ENCODE measurements at places on chromosomes 4 and X.

GRCh38 chrX:151184705-151185104 is 8.3 kb downstream of the GPR50 start:
- no peak for DNase-seq

GRCh38 chr4:53196882-53197771 is 168.7 kb downstream of the SCFD2 start:
- peak; percentile 46 for DNase-seq

DNA sequence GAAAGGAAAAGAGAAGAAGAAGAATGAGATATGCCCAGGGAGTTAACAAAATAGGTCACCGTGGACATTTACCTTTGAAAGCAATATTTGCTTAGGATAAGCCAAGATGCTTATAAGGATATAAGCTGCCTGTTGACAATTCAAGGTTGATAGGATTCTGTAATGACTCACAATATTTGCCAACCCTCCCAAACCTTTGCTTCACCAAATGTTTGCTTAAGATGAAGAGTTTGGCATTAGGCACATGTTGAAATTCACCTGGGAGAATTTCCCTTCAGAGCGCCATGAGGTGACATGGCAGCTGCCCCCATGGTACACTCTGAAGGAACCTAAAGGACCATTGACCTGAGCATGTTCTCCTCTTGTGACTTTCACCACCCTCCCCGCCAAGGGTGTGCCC is 4.6 kb downstream of the PALLD start:
- no peak for DNase-seq

DNA sequence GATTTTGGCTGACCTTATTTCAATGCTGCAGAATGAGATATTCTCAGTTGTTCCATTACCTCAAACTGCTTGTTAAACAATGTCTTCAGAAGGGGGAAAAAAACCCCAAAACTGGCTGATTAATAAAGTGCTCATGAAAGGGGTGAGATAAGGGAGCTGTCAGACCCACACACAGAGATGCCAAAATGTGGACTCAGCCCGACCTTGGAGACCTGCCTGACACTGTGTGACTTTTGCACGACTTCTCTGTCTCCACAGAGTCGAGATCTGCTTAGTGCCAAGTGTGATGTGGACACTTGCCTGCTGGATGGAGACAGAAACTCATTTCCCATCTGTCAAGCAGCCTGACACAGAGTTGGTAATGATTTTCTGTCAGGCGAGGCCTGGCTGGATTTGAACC is 31.5 kb downstream of the REELD1 start:
- DNase-seq: no peak

DNA sequence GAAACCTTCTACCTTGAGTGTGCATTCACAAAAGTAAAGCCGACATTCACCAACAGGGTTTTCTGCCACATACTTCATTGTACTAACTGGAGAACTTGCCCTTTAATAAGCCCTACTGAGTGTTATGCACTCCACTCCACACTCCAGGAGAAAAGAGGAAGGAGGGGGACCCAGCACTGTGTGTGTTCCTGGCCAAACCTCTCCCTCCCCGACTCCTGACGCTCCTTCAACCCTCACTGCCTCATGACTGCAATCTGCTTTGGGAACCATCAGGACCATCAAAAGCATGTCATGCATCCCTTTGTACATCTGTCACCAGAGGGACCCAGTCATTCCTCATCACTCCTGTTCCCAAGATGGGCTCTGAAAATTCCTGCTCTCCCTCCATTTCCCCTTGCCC is 143.7 kb downstream of the RASL11B start:
- DNase-seq: no peak

DNA sequence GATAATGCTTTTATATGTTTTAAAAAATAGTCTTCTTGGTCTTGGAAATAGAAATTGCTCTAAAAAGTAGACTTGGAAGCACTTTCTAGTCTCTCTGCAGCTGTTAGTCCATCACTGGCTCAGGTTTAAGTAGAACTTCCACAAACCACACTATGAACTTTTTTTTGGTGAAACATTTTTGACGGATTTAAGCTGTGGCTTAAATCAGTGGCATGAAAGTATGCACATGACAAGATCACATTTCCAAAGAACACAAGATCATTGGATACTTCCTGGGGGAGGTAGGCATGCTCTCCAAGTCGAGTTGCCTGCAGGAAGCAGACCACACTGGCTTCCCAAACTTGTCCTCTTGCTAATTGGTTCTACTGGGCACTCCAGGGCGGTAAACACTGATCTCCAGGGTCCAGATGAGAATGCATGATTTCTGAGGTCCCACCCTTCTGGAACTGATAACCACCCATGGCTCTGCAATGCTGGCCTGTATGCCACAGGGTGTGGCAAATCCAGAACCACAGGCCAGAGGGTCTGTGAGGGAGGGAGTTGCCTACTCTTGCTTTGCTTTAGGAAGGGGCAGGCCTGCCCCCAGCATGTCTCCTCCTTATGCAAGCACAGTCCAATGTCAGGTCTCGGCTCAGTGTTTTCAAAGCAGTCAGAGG is 331.9 kb upstream of the SFRP2 start:
- no peak for DNase-seq
